Breast epithelium (tissue), 4 donors: ENCODE measurements at places on chromosomes 7 and 10.

DNA sequence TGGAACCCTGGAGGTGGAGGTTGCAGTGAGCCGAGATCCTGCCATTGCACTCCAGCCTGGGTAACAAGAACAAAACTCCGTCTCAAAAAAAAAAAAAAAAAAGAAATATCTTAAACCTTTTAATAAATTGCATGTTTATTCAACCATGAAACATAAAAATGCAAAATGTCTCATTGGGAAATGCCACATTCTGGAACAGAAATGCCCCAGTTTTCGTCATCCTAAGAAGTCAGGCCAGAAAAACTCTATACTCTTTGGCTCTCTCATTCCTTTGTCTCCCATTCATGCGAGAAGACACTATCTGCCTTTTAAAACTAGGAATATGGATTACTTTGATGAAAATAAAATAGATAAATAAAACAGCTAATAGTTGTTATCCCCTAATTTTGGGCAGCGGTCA is 21.5 kb upstream of the ABLIM1 start:
- DNase-seq: no peak

GRCh38 chr7:118311121-118311836 is 86.8 kb downstream of the ANKRD7 start:
- DNase-seq: no peak

- no peak for DNase-seq
Measured at GRCh38 chr7:15685358-15686294, 857 bp downstream of the MEOX2 start.

DNA sequence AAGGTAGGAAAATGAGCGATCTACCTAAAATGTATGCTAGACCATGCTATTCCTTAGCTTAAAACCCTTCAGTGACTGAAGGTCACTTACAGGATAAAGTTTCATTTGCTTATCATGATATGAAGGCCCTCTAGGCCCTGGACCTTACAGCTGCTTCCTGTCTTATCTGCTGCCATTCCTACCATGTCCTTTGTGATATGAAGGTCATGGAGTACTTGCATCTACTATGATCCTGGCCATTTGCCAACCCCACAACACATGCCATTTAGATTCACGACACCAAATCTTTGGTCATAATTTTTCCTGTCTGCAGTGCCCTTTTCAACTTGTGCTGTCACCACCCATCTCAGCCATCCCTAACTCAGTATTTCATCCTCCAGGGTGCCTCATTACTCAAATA is 181.8 kb upstream of the MDFIC start:
- no peak for DNase-seq
